ENCODE measurements at places on chromosomes 13 and 19.

GRCh38 chr13:112325142-112325808, 50.9 kb upstream of the SPACA7 start:
- no peak for DNase-seq

GRCh38 chr13:59337070-59337469, 826.7 kb downstream of the DIAPH3 start:
- no peak for DNase-seq

DNA sequence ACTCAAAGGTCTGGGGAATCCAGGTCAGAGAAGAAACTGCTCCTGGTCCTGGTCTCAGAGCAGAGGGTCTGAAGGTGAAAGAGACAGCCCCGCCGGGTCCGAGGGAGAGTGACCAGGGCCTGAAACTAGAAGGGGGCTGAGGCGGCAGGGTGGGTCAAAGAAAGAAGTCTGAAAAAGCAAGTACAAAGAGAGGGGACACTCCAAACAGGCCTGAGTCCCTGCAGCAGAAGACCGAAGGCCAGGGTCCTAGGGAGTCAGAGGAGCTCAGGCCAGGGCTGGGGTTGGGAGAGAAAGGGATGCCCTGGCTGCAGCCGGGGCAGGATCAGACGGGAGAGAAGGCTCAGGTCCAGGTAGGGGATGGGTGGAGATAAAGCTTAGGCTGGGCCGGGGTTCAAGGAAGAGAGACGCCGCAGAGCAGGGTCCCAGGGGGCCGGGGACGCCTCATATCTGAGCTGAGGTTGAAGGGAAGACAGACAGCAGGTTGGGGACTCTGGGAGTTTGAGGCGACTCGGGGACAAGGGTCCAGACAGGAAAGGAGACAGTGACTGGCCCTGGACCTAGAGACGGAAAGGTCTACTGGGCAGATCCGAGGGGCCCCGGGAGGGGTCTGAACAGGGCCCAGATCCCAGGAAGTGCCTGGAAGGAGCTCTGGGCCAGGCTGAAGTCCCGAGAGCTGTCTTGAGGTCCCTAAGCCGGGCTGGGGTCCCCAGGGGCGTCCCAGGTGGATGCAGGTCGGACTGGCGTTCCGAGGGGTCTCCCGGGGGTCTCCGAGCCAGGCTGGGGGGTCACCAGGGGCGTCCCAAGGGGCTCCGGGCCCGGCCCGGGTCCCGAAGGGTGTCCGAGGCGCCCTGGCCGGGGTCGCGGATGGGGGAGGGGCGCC, 795 bp downstream of the MLLT1 start:
- DNase-seq = no peak

- DNase-seq = no peak
Observed at GRCh38 chr19:8686549-8686948, 12.0 kb downstream of the ACTL9 start.

DNA sequence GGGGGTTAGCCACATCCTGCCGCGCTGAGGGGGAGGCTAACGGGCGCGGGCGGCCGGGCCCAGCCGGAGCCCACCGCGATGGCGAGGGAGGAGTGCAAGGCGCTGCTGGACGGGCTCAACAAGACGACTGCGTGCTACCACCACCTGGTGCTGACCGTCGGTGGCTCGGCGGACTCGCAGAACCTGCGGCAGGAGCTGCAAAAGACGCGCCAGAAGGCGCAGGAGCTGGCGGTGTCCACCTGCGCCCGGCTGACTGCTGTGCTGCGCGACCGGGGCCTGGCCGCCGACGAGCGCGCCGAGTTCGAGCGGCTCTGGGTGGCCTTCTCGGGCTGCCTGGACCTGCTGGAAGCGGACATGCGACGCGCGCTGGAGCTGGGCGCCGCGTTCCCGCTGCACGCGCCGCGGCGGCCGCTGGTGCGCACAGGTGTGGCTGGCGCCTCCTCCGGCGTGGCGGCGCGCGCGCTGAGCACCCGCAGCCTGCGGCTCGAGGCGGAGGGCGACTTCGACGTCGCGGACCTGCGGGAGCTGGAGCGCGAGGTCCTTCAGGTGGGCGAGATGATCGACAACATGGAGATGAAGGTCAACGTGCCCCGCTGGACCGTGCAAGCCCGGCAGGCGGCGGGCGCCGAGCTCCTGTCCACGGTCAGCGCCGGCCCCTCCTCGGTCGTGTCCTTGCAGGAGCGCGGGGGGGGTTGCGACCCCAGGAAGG, 692 bp downstream of the RGS9BP start:
- DNase-seq = no peak

- DNase-seq = no peak
Observed at GRCh38 chr19:36891768-36892357, 24.2 kb downstream of the ZNF829 start.

GRCh38 chr13:91417660-91418325, 19.4 kb downstream of the GPC5 start:
- DNase-seq = no peak

DNA sequence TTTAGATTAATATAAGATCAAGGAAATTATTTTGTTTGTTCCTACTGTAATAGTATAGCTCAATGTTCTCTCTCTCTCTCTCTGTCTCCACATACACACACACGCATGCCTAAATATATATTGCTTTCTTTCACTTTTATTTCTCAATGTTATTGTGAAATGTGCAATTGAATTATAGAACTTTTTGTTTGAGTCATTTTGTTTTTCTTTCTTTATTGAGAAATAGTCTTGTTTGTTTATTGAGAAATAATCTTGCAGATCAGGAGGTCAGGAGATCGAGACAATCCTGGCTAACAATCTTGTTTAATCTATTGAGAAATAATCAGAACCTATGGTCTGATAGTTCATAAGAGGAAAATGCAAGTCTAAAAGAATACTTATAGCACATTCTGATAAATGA, 1581.3 kb downstream of the EFNB2 start:
- no peak for DNase-seq

Data from putamen (tissue), 1 donor.